ENCODE measurements at places on chromosomes 11 and 22.

DNA sequence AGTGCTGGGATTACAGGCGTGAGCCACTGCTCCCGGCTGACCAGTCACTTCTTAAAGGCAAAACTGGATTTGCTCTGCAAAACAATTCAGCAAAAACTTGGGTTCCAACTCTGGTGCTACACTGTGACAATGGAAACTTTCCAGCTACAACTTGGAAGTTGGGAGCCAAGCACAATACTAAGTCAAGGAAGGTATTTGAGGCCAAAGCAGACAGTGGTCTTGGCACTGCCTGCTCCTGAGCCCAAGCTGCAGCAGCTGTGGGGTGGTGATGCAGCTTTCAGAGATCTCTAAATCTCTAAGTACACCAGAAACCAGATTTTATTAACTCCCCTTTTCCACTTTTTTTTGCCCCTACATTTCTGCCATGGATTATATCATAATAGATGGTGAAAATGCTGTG lies 17.5 kb downstream of the ADM start:
- DNase-seq = no peak

- DNase-seq = no peak
Observed at GRCh38 chr22:47772864-47773263, 1010.4 kb downstream of the TBC1D22A start.

- DNase-seq = no peak
Observed at GRCh38 chr22:35620624-35621251, 3.6 kb upstream of the MB start.

DNA sequence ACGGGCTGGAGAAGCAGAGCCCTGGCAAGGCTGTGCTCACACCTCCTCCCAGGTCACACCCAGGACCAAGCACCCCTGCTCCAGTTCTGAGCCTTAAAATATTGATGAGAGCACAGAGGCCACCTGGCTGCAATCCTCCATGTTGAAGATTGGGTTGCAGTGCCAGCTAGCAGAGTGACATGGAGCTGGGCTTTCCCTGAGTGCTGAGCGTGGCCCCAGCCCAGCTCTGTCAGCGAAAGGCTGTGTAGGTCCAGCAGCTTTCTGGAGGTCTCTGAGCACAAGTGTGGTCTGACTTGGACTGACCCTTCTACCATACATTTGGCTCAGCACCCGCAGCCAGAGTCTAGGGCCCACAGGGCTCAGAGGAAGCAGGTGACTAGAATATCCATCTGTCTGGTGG lies 4.0 kb upstream of the CHKA start:
- no peak for DNase-seq

- no peak for DNase-seq
Observed at GRCh38 chr11:30015725-30016412, 961 bp downstream of the KCNA4 start.

GRCh38 chr11:70883973-70884623 lies 368.3 kb downstream of the SHANK2 start:
- DNase-seq = no peak

GRCh38 chr11:70944636-70945035 lies 307.7 kb downstream of the SHANK2 start:
- no peak for DNase-seq

DNA sequence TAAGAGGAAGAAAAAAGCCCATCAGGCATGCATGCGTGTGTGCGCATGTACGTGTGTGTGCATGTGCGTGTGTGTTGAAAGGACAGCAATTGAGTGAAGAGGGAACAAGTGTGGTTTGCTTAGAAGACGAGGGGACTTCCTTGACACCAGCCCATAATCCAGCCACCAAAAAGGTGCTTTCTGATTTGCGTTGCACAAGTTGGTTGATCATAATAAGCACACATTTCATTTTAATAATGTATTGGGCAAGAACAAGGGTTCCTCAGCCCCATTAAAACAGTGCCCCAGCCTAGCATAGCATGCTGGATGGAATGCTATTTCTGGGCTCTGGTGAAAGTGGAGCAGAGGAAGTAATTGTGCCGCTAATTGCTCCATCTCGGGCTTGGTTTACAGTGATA lies 493.2 kb downstream of the MIAT start:
- no peak for DNase-seq

GRCh38 chr11:134521001-134521400 lies 109.0 kb upstream of the B3GAT1 start:
- no peak for DNase-seq

DNA sequence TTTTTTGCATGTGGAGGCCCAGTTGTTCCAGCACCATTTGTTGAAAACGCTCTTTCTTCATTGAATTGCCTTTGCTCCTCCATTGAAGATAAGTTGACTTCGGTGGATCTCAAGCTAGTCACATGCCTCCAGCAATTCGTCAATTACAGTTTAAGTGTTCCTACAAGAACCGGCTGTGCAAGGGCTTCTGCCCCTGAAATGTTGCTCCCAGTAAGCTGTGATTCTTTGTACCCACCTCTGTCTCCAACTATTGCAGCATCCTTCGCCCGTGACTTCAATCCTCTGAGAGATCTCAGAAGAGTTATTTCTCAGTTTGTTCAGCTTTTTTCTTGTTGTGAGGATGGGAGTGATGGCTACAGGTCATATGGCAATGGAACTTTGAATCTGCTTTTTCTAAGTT lies 194.2 kb upstream of the B3GAT1 start:
- DNase-seq = no peak

- DNase-seq = no peak
Observed at GRCh38 chr11:64244107-64244506, 2.6 kb downstream of the PPP1R14B start.

- no peak for DNase-seq
Observed at GRCh38 chr11:48169717-48170116, 46.9 kb upstream of the OR4B1 start.

- no peak for DNase-seq
Observed at GRCh38 chr11:101010899-101011298, 118.7 kb downstream of the PGR start.

GRCh38 chr11:20397281-20397680 lies 9.8 kb downstream of the PRMT3 start:
- DNase-seq = no peak

All from stimulated activated CD4-positive, alpha-beta T cell treated with anti-CD3 and anti-CD28 coated beads, Interleukin-1b, Interleukin-23, amount 100 ng/mL, for 24 hours (primary cell).